CD4-positive, alpha-beta T cell treated with Interferon gamma for 1 hour (primary cell): ENCODE measurements at places on chromosomes 4 and X.

DNA sequence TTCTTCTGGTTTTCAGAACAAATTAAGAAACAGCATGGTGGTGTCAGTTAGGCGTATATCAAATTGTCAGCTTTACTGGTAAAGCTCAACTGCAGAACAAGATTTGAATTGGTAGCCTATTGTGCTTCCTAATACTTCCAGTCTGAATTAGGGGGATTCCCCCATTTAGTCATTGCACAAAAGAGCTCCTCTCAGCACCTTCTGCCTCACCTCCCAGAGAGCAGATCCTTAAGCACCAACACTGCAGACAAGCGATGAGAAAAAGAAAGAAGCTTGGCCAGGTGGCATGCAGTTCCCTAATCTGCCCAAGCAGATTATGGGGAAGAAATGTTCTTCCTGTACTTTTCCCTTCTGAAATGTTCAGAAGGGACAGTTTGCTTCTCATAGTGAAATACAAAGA, 9.2 kb downstream of the MAP9 start:
- DNase-seq = no peak

GRCh38 chr4:75141162-75141561, 208.2 kb downstream of the PARM1 start:
- DNase-seq = no peak

GRCh38 chr4:38030023-38030422, 69.8 kb downstream of the PTTG2 start:
- no peak for DNase-seq

- DNase-seq = no peak
These were observed 2.8 kb upstream of the PARM1 start for GRCh38 chr4:74930162-74930561.

- DNase-seq = no peak
These were observed 342.7 kb upstream of the PABPC4L start for GRCh38 chr4:134544303-134544770.

DNA sequence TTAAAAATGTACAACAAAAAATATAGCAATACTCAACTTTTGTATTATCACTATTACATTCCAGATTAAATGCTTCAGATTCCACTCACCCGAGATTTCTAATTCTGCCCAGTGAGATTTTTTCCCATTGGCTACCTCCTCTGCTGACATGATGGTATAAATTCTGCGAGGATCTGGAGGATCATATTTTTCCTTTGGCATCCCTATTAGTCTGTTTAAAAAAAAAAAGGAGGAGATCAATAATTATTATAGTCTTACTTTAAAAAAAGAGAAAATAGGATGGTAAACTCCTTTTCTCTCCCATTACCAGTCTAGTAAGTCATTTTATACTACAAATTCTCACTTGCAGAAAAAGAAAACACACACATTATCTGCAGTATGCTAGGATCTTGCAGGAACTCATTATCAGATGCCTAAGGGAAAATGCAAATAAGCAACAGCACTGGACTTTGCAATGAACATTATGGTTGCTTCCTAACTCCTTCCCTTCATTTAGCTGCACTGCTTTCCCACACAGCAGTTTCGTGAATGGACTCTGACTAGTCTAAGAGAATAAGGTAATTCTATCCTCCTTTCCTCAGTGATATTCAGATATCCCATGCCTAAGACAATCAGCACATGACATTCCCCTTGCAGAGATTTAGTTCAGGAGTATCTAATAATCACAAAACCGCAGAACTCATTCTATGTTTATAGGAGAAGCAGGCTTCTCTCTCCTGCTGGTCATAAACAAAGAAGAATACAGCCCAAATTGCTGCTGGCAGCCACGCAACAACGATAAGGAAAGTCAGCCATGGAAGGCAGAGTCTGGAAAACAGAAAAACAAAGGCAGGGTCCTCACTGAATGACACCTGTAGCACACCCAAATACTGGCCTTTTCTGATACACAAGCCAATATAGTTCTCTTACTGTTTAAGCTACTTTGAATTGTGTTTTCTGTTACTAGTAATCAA, 42.7 kb downstream of the CNOT6L start:
- no peak for DNase-seq

GRCh38 chr4:106336618-106337017, 20.3 kb downstream of the AIMP1 start:
- no peak for DNase-seq

DNA sequence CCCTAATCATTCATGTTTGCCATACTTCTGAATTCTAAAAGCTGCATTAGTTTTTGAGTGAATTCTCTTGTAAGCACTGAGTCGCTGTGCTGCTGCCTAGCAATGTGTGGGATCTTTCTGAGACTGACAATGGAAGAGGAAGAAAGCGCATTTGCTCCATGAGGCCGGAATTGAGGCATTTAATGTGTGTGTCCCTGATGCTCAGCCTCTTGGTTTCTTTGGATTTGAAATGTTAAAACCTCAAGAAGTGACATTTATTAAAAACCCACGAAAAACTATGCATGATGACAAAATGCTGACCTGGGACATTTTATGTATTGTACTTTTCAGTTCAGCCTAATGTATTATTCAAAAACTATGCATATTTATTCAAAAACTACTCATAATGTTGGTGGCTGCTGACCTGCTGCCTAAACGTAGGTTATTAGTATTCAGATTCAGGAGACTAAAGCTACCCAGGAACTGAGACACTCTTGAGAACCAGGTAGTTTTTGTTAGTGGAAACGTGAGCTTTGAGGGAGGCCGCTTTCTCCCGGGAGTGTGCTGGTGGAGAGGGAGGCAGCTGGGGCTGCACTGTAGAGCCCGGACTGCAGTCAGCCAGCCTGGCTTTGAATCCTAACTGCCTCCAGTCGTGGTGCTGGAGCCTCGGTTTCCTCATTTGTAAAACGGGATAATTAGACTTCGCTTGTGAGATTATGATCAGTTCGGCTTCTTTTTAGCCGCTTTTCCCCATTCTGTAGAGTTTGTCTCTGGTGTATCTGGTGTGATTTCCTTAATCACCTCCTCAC, 11.3 kb downstream of the RGS12 start:
- no peak for DNase-seq

DNA sequence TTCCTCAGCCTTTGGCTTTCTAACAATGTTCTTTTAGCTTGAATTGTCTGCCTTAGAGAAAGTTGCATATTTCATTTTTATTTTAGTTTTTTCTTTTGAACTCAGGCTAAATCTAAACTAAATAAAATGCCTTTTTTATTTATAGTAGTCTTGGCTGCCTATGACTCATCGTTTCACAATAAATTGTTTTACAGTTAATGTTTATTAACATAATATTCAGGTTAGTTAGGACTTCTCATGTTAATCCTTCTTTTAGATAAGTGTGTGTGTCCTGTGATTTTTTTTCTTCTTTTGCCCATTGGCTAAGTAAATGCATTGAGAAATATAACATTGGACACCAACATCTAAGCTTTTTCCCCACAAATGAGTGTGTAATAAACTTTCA, 1.6 kb downstream of the RP2 start:
- DNase-seq = no peak

DNA sequence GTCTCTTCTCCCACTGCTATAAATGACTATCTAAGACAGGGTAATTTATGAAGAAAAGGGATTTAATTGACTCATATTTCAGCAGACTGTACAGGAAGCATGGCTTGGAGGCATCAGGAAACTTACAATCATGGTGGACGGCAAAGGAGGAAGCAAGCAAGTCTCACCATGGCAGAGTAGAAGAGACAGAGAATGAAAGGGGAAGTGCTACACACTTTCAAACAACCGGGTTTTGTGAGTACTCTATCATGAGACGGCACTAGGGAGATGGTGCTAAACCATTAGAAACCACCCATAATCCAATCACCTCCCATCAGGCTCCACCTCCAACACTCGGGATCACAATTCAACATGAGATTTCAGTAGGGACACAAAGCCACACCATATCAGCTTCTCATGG, 11.1 kb downstream of the UBE2NL start:
- no peak for DNase-seq

DNA sequence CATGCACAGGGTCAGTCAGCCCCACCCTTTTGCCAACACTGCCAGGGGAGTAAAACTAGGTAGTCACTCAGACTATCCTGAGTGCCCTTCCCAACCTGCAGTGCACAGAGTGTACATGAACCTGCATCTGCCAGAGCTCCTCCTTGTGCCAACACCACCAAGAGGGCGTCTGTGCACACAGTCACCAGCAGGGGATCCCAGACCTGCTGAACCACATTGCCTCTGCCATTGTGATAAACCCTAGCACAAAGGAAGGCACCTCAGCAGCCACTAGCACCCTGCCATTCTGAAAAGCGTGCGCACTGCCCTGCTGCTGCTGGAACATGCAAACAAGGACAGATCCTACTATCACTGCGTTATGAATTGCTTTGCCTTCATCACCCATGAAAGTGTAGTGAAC, 247.8 kb upstream of the POU3F4 start:
- no peak for DNase-seq
